ENCODE measurements at places on chromosomes 12 and 14. TPM values are rescaled to one million over a fixed set of nuclear protein-coding genes. Genes with fewer than 3 reads are reported as not detected.

GUCY2C gene
- not detected for total RNA-seq

PGAM5 gene
- 43.0 TPM for total RNA-seq

GLI1 gene
- 4.2 TPM for total RNA-seq

- no peak for DNase-seq
Observed at GRCh38 chr14:82872494-82872893, 1338.8 kb upstream of the SEL1L start.

DNA sequence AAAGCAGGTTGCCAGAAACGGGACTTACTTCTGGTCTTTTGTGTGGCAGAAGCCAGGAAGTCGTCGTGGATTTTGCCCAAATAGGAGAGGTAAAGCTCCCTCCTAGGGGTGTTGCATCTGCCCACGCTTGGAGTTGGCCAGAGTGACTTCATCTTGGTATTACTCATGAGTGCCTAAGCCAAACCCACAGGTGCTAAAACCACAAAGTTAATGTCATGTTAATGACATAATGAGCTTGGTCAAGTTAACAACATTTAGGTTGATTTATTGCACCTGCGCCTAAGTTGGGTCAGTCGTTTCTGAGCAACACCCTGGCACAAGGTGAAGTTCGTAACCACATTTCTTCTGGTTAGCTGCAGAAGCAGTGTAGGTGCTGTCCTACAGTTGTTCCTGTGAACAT, 225.2 kb downstream of the FUT8 start:
- no peak for DNase-seq

DIO3 gene
- 0.47 TPM for total RNA-seq

DNA sequence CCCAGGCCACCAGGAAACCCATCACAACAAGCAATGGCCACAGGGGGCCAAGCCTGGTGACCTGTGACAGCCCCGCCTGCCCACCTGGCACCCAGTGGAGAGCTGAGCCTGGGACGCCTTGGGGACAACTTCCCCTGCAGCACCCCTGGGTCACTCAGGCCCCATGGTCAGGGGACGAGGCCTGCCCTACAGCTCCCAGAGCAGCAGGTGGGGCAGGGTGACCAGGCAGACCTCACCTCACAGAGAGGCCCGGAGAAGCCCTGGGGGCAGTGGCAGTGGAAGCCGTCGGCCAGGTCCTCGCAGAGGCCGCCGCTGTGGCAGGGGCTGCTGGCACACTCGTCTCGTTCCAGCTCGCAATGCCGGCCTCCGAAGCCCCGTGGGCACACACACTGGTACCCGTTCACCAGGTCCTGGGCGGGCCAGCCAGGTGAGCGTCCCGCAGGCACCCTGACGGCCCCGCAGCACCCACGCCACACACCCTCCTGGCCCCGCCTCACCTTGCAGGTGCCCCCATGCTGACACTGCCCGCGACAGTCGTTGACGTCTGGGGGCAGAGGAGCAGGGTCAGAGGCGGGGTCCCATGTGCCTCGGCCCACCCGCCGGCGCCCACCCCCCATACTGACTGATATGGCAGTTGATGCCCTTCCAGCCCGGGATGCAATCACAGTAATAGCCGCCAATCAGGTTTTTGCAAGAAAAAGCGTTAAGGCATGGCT, 18.1 kb downstream of the JAG2 start:
- DNase-seq = no peak

SYT10 gene
- total RNA-seq = 0.16 TPM

DAO gene
- total RNA-seq = not detected

C12orf54 gene
- total RNA-seq = 1.5 TPM

KCNH3 gene
- total RNA-seq = 1.1 TPM

PLD4 gene
- total RNA-seq = 2.6 TPM

CAPZA3 gene
- not detected for total RNA-seq

DNA sequence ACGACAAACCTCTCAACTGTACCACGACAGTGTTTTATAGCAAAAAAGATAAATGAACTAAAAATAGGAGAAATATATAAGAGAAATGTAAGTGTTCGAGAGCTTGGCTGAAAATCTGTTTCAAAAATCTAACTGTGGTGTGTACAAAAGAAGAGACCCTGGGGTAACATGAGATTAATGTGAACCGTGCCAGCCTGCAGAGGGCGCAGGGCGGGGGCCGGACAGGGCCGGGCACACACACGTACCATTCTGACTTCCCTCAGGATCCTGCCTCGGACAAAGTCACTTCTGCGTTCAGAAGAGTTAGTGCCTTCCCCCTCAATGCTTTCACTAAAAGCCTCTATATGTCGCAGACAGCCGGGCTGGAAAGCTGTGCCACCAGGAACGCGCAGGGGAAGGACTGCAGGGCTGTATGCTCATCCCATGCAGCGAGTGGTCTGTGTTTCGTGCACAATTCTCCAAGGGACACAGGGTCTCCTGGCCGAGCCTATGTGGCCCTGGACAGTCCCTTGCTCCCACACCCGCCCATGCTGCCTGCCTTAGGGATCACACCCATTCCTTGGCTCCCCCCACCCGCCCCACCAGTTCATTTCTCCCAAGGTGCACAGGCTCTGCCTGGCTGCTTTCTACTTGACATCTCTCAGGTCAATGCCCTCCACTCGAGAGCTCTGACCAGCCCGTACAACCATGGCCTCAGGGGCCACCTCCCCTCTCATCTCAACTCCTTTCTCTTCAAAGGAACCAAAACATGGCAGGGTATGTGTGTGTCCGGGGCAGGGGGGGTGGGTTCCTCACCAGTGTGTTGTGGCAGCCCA, 8.5 kb downstream of the CDCA4 start:
- DNase-seq = no peak

GPR84 gene
- total RNA-seq = 0.34 TPM

EFS gene
- total RNA-seq = 25.7 TPM

DNA sequence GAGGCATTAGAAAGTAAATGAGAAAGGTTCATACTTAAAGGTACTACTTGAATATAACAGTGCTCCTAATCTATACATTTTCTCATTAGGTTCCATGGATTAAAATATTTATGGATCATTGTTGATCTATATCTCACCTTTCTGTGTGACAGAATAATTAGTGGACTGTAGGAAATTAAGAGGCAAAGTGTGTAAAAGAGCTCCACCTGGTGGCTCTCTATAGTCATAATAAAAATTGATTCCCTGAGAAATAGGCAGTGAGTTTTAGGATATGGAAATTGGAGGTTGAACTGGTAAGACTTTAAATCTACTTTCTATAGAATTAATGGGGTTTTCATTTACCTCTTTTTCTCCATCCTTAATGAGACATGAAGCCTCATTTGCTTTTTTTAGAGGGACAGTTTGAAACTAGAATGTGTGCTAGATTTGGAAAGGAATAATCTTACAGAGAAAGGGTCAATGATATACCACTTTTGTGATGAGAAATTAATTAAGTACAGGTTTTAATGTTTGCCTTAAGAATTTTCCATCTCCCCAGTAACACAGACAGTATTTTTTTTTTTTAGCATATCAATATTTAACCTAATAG, 11.8 kb upstream of the DERA start:
- no peak for DNase-seq

DNA sequence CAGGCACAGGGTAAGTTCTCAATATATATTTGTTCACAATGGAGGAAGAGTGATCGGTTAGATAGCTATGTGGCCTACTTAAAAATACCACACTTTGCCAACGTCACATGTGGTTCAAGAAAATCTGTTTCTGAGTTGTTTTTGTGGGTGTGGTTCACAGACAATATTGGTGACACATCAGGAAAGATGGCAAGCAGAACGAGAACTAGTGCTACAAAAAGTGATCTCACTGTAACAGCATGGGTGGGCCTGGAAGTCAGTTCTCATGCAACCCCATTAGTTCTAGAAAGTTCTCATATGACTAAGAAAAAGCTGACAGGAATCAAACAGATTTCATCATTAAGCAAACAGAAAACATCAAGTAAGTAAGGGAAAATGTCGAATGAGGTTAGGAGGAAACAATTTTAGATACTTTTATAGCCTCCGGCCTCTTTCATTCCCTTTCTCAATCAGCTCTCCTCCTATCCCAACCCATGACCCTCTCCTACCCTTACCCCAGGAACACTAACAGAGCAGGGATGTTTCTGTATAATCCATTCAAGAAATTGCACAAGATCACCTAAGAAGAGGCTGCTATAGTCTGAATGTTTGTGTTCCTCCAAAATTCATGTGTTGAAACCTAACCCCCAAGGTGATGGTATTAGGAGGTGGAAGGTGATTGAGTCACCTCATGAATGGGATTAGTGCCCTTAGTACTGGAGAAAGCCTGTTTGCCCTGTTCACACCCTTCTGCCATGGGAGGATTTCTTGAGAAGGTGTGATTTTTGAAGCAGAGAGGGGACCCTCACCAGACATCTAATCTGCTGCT, 15.5 kb upstream of the NTN4 start:
- no peak for DNase-seq

All from ureter (tissue), 1 donor.